ENCODE measurements at places on chromosomes 7 and 10. TPM values are rescaled to one million over a fixed set of nuclear protein-coding genes. Genes with fewer than 3 reads are reported as not detected.
A peak's percentile ranks its signal among the peaks of the same experiment; 100 is the strongest.

DNA sequence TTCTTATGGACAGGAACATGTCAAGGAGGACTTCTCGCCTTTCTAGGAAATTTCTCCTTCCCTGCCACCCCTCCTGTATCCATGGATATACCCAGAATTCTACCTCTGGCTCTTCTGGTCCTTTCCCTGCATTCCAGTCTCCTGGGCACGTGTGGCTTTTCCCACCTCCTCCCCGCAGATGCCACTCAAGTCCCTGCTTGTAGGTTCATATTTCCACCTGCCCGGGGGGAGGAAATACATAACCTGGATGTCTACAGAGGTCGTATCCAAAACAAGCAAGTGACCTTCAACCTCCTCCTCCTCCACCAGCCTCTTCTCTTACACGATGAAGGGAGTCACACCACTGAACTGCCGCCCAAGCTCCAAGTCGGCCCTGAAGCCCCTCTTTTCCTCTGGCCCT, 20.7 kb downstream of the FGFR2 start:
- no peak for DNase-seq

- DNase-seq, result no peak
Observed at GRCh38 chr10:118742782-118743181, 12.0 kb downstream of the CACUL1 start.

- DNase-seq, result peak; percentile 82
Observed at GRCh38 chr10:124299696-124300095, 119.0 kb downstream of the OAT start.

GRCh38 chr7:158933468-158934139, 77.2 kb downstream of the DYNC2I1 start:
- no peak for DNase-seq

DNA sequence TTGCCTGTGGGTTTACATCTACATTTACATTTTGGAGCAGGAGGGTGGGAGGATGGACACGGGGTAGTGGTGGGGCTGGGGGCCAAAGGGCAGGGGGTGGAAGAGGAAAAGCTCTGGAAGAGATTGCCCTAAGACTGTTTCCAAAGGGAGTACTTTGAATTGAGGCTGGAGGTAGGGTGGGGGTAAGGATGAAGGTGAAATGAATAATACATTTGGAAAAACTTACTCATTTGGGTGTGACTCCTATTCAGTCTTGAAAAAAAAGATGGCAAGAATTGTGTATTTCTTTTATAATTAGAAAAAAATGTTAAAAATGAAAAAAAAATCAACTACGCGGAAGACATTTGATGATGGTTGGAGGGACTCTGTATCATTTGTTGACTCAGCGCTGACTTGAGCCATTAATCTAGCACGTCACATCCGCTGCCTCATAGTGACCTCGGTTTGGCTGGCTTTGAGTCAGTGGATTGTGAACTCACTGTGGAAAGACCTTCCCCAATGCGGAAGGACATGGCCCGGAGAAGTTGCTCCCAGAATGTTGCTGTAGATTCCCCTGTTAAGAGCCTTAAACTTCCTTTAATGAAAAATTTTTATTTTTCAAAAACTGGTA, 2.8 kb downstream of the FAM180A start:
- peak; percentile 65 for DNase-seq

GRCh38 chr10:117160567-117160966, 22.5 kb upstream of the VAX1 start:
- DNase-seq, result no peak

Gene CCDC7
- total RNA-seq, result 34.6 TPM

Gene LRRC18
- total RNA-seq, result 0.18 TPM

Gene LOXL4
- 9.7 TPM for total RNA-seq

Gene GRM3
- total RNA-seq, result 0.04 TPM

Gene FXYD4
- total RNA-seq, result 0.44 TPM

Gene ZNF777
- total RNA-seq, result 4.1 TPM

Gene OR2A12
- total RNA-seq, result not detected

Gene VPS37D
- 4.5 TPM for total RNA-seq

Gene AEBP1
- 74.0 TPM for total RNA-seq

Gene PDSS1
- total RNA-seq, result 9.3 TPM

All from muscle of leg (tissue), 16 donors.